ENCODE measurements at places on chromosomes 16 and 17. TPM values are rescaled to one million over a fixed set of nuclear protein-coding genes. Genes with fewer than 3 reads are reported as not detected.

- DNase-seq, result no peak
Observed at GRCh38 chr16:12087901-12088421, 111.4 kb downstream of the SNX29 start.

The SLC16A3 gene
- 162 TPM for total RNA-seq

The KRTAP2-4 gene
- total RNA-seq, result not detected

- DNase-seq, result peak; percentile 87
Observed at GRCh38 chr16:81279392-81279791, 35.4 kb upstream of the GAN start.

GRCh38 chr17:62739645-62740388 lies 68.3 kb downstream of the MARCHF10 start:
- no peak for DNase-seq

- DNase-seq, result peak; percentile 46
Observed at GRCh38 chr17:28810437-28810836, 32.2 kb downstream of the FAM222B start.

The GNG13 gene
- total RNA-seq, result not detected

DNA sequence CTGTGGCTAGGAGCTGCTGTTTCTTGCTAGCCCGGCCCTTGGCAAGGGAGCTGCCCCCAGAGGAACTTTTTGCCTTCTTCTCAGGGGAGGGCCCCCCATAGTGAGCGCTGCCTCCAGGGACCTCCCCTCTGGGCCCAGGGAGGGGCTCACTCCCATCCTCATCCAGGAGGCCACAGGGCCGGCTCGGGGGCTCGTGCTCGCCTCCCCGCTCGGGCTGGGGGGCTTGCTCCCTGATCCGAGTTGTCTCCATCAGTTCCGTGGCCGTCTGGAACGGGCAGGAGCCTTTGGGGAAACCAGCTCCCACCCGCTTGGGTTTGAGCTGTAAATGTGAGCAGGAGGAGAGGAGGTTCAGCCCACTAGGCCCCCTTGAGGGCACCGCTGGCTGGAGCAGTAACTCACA lies 4.1 kb upstream of the SMIM5 start:
- DNase-seq, result no peak

- DNase-seq, result no peak
Observed at GRCh38 chr17:69709441-69709840, 294.9 kb downstream of the MAP2K6 start.

Data from bronchial epithelial cell (primary cell).